ENCODE measurements at places on chromosomes 7 and 10.

- no peak for DNase-seq
Measured at GRCh38 chr7:44185729-44186128, 3.5 kb downstream of the GCK start.

GRCh38 chr10:76311752-76312636 is 880.6 kb downstream of the LRMDA start:
- DNase-seq: no peak

GRCh38 chr7:77757589-77757988 is 40.6 kb downstream of the TMEM60 start:
- no peak for DNase-seq

DNA sequence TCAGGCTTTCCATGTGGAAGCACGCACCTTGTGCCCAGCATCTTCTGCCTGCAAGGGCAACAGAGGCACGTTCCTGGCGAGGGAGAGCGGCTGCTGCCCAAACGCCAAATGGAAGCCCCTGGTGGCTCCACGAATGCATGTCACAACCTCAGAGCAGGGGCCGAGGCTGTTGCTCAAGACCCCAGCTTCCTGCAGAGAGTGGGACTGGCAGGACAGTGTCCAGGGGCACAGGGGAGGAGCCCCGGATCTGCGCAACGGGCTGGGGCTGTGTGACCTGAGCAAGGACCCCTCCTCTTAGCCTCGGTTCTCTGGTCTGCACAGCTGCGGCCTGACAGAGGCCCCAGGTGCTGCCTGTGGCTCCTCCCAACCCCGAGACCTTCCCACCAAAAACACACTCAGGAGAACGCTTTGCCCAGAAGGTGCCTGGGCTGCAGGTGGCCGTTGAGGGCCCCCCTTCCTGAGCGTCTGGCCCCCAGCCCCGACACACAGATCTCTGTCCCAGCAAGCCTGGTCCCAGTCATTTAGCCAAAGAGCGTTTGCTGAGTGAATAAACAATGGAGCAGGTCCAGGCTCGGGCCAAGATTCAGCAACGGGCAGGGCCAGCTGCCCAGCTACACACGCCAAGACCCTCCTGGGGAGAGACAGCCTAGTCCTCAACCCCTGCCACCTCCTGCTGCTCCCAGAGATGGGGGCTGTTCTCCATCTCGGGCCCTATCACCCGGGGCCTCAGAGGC is 1.2 kb downstream of the MICALL2 start:
- no peak for DNase-seq

- DNase-seq: no peak
Measured at GRCh38 chr10:1173091-1173490, 116.9 kb downstream of the WDR37 start.

GRCh38 chr10:113067501-113067900 is 117.5 kb downstream of the TCF7L2 start:
- no peak for DNase-seq

DNA sequence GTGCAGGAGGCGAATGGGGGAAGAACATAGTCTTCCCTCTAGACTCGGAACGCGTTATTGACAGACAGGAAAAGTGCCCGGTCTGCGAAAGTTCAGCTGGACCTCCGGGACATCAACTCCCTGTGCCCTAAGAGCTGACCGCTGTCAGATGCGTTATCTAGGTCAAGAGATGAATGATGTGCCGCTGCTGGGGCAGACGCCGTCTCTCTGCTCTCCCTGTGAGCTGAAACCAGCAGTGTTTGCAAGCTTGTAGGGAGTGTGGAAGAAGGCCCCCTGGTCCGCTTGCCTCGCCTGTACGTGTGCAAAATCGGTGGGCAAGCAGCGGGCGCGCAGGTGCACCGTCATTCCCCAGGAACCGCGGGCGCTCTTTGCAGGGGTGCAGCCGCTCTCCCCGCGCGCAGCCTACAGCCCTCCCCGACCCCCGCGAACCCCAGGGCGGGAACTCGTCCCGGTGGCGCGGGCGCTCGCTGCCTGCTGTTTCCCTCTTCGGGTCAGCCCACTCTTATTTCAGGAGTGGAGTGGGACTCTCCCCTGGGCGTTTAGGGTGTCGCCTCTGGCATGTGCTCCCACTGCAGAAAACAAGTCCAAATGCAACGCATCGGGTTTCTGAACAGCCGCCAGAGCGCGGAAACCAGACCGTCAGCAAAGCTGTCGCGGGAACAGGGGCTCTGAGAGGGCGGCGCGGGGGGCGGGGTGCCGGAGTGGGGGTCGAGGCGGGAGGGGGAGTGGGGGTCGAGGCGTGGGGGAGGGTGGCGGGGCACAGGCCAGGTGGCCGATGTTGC is 1.8 kb upstream of the PFKFB3 start:
- no peak for DNase-seq

- DNase-seq: no peak
Measured at GRCh38 chr7:7639847-7640220, 718 bp upstream of the UMAD1 start.

GRCh38 chr10:2464483-2464882 is 602.9 kb upstream of the PFKP start:
- DNase-seq: no peak

DNA sequence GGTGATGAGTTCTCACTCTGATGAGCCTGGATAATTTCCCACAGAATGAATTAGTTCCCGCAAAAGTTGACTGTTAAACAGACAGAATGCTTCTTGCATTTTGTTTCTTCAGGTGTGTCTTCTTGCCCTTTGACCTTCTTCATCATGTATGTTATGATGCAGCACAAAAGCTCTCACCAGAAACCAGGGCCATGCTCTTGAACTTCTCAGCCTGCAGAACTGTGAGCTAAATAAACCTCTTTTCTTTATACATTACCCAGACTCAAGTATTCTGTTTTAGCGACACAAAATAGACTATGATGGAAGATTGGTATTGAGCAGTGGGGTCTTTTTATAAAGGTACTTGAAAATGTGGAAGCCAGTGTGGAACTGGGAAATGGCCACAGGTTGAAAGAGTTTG is 95.2 kb upstream of the TNS3 start:
- no peak for DNase-seq

DNA sequence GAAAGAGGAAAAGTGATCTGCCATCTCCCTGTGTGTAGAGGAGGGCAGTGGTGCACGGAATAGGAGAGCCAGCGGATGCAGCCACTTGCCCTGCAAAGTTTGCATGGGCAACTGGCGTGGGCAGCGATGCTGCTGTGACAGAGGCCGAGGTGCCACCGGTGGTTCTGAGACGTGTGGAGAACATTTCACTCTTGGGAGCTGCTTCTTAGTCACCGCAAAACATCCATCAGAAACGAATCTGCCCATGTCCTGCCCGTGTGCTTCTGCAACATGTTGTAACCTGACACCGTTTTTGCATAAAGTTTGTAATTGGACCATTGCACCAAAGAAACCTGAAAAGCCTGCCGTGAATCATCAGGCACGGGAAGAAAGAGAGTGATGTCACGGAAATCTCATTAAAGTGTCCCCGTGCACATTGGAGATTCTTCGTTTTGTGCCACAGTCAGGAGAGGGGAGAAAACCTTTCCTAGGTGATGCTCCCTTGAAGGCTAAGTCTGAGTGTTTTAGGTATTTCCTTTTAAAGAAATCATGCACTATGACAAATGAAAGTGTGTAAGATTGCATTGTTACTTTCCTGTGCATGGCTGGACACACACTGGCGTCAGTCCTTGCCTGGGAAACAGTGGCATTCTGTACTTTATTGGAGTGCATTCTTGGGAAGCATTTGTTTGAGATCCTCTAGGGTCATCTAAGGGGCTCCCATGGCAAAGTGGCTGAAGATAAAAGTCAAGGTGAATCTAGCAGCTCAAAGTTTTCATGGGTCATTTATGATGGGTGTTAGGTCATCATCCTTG is 302.6 kb downstream of the KLF6 start:
- no peak for DNase-seq

DNA sequence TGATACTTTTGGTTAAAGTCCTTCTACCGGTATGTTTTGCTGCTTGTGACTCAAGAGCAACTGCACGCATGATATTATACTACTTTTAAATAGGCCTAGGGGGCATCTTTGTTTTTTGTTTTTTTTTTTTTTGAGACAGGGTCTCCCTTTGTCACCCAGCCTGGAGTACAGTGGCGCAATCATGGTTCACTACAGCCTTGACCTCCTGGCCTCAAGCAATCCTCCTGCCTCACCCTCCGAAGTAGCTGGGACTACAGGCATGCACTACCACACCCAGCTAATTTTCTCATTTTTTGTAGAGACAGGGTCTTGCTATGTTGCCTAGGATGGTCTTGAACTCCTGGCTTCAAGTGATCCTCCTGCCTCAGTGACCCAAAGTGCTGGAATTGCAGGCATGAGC is 80.2 kb downstream of the ZMYND11 start:
- DNase-seq: no peak

GRCh38 chr10:35726846-35727245 is 84.8 kb upstream of the FZD8 start:
- DNase-seq: no peak

- no peak for DNase-seq
Measured at GRCh38 chr7:100434297-100435144, 1.8 kb downstream of the PPP1R35 start.

DNA sequence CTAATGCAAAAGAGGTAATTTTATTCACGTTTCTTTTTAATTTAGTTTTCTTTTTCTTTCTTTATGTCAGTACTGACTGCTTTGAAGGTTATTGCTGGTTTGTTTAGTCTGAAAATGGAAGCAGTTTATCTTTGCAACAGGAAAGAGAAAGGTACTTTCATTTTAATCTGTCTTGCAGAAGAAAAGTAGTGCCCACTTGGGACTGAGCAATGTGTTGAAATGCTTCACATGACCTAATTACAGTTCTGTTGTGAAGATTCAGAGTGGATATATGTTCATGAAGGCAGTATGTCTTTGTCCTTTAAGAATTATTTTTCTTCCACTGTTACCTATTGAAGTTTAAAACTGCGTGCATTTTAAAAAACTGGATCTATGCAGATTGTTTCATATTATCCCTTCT is 80.1 kb downstream of the ANKIB1 start:
- DNase-seq: no peak

DNA sequence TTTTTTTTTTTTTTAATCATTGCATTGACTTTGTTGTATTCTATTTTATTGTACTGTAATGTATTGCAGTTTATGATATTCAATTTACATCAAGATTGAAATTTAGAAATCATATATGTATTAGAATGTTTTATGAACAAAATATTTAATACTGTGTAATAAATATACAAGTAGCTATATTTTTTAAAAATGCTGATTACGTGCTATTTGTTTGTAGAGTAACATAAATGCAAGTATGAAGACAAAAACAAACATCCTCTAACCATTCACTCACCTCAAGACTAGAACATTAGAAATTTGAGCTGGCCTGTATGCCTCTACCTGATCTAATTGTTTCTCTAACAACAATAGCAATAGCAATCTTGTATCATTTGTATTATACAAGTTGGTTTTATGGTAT is 290.3 kb downstream of the GATA3 start:
- no peak for DNase-seq

DNA sequence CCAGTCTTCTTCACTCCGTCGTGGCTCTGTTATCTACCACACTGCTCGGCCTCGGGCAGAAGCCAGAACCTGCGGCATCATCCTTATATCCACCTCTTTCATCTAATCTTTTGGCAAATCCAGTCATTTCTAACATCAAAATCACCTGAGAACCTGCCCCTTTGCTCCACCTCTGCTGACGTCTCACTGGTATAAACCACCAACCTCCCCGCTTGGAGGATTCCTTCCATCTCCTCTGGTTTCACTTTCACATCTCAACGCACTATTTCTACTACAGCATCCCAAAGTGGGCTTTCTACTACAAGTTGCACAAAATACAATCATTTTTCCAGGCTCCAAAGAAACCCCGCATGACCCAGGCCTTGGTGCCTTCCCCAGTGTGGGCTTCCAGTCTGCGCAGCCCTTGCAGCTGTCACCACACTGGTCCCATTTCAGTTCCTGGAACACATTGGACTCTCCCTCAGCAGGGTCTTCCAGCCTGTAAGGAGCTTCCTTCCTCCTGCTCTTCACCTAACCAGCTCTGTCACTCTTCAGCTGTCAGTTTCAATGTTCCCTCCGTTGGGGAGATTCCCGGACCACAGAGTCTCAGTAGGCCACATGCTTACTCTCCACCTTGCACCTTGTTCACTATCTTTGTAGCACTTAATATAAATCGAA is 85.0 kb downstream of the PRKCQ start:
- DNase-seq: no peak

DNA sequence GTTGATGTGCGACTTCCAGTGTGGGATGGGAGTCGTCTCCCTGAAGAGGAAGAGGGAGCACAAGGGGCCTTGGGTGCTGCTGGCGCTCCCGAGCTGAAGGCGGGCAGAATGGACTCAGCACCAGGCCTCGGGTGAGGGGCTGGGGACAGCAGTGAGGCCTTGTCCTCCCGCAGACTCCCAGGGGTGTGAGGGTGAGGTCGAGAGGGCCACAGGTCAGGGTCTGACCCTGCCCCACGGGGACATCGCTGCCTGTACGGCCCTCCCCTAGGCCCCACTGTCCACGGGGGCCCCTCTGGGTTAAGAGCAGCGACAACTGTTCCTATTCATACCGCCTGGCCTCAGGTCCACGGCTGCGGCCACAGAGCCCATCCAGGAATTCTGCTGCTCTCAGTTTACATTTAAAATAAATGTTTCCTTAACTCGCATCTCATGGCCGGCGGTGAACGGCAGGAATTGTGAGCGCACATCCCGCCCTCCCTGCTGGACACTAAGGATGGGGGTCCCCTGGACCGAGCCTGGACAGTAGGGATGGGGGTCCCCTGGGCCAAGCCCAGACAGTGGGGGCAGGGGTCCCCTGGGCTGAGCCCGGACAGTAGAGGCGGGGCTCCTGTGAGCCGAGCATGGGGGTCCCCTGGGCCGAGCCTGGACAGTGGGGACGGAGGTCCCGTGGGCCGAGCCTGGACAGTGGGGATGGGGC is 61.7 kb downstream of the PDGFA start:
- no peak for DNase-seq

GRCh38 chr7:69722843-69723242 is 124.6 kb downstream of the AUTS2 start:
- no peak for DNase-seq

DNA sequence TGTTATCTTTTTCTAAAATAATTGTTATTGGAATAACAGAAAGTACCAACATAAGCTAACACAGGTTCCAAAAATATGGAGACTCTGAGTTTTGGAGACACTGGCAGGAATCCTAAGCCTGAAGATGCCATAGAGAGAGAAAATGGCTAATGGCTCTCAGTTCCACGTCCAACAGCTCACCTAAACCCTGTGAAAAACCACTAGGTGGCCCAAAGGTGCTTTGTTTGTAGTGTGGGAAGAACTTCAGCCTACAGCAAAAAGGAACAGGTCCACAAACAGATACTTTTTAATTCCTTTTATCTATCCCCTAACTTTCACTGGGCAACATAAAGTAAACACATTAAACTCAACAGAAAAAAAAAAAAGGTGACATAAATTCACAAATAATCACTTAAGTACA is 272.3 kb downstream of the SEMA3D start:
- DNase-seq: no peak

- no peak for DNase-seq
Measured at GRCh38 chr7:134771889-134772288, 7.5 kb upstream of the CALD1 start.

DNA sequence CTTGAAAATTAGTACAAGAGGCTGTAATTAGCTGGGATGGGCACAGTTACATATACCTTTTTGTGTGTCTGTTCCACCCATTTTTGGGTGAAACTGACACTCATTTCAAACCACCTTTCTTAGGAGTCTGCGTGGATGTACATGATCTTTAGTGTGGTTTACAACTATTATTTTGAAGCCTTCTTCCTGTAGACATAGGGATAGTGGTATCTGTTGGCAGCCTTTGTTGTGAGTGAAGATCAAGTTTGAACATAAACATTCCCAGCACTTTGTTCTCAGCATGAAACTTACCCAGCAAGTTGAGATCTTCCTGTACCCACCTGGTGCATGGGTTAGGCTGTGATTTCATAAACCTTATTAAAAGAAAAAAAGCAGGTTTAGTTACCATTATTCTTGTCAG is 2.0 kb downstream of the BAG3 start:
- DNase-seq: no peak

Data from stimulated activated CD8-positive, alpha-beta memory T cell treated with anti-CD3 and anti-CD28 coated beads, Interleukin-15, amount 100 ng/mL, for 24 hours (primary cell).